Activated naive CD8-positive, alpha-beta T cell treated with anti-CD3 and anti-CD28 coated beads, Interleukin-2, amount 10 ng/mL, durations not matched to agents 7 days and 5 days (primary cell): ENCODE measurements at places on chromosomes 3 and 15. TPM values are rescaled to one million over a fixed set of nuclear protein-coding genes. Genes with fewer than 3 reads are reported as not detected.

GRCh38 chr3:126464997-126465396 lies 10.7 kb downstream of the ZXDC start:
- no peak overlapping the region for H3K27ac ChIP-seq
- no peaks in the 10 kb centered on the region for H3K27me3 ChIP-seq
- no peak for DNase-seq

DNA sequence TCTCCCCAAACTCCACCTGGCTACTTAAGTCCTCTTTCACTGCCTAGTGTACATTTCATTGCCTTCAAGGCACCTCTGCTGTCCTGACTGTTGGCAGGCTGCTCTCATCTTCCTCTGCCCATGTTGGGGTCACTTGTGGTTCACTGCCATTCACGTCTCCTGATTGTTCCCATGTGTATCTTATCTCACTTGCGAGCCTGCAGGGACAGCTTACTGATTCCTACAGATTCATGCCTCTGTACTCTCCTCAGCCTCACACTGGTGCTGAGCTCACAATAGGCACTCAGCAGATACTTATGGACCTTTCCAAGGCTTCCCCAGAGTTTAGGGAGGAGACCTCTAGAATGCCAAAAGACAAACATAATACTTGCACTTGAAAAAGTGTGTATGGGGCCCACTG lies 28.8 kb upstream of the ANP32A start:
- no peaks in the 10 kb centered on the region for H3K36me3 ChIP-seq
- H3K27me3 ChIP-seq, result peaks cover 44% of the 10 kb centered on the region
- DNase-seq, result no peak
- no peak overlapping the region for H3K27ac ChIP-seq
- H3K4me1 ChIP-seq, result peaks cover 2% of the 10 kb centered on the region

GRCh38 chr3:142353571-142353970 lies 94.3 kb downstream of the XRN1 start:
- H3K4me1 ChIP-seq, result no peaks in the 10 kb centered on the region
- no peak for DNase-seq
- no peak overlapping the region for H3K4me3 ChIP-seq
- no peak overlapping the region for H3K27ac ChIP-seq

- no peaks in the 10 kb centered on the region for H3K4me1 ChIP-seq
- H3K27ac ChIP-seq, result no peak overlapping the region
- no peaks in the 10 kb centered on the region for H3K27me3 ChIP-seq
- H3K4me3 ChIP-seq, result no peak overlapping the region
- no peaks in the 10 kb centered on the region for H3K36me3 ChIP-seq
These were observed 207.9 kb downstream of the ZIC1 start for GRCh38 chr3:147616998-147617619.

- H3K36me3 ChIP-seq, result no peaks in the 10 kb centered on the region
- DNase-seq, result no peak
- H3K27ac ChIP-seq, result no peak overlapping the region
- H3K4me1 ChIP-seq, result no peaks in the 10 kb centered on the region
These were observed 409.8 kb downstream of the NTRK3 start for GRCh38 chr15:87846746-87847145.

SMCO1 gene
- total RNA-seq, result not detected

DAPK2 gene
- total RNA-seq, result 13.4 TPM
